ENCODE measurements at places on chromosomes 5 and 9.
A peak's percentile ranks its signal among the peaks of the same experiment; 100 is the strongest.

DNA sequence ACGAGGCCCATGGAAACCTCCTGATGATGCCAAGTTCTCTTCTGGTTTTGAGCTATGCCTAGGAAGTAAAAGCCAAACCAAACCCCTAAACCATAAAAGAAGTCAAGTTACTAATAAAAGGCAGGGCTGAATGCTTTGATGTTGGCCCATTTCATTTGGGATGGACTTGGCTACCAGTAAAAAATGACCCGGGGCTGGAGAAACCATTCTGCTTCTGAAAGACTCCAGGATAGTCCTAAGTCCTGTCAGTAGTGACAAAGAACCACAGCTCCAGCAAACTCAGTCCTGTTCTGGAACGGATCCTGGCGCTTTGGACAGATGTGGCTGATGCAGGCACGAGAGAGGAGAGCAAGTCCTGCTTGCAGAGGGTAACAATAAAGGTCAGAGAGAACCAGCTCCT, 68.6 kb downstream of the SH3PXD2B start:
- no peak for DNase-seq

DNA sequence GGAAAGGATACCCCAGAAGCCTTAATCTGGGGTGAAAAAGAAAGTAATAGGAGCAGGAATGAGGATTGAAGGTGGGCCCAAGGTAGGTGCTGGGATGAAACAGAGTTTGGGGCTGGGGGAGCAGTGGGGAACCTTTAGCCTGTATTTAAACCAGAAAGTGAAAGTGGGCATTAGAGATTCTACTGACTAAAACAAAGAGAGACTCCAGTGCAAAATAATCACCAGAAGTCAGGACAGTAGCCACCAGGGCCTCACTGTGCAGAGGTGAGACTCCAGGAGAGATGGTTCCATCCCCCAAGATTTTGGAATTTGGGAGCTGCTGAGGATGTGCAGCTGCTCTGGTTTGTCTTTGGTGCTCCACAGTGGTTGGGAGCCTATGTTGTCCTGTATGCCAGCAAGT, 13.1 kb downstream of the DNAJB5 start:
- peak; percentile 2 for DNase-seq

DNA sequence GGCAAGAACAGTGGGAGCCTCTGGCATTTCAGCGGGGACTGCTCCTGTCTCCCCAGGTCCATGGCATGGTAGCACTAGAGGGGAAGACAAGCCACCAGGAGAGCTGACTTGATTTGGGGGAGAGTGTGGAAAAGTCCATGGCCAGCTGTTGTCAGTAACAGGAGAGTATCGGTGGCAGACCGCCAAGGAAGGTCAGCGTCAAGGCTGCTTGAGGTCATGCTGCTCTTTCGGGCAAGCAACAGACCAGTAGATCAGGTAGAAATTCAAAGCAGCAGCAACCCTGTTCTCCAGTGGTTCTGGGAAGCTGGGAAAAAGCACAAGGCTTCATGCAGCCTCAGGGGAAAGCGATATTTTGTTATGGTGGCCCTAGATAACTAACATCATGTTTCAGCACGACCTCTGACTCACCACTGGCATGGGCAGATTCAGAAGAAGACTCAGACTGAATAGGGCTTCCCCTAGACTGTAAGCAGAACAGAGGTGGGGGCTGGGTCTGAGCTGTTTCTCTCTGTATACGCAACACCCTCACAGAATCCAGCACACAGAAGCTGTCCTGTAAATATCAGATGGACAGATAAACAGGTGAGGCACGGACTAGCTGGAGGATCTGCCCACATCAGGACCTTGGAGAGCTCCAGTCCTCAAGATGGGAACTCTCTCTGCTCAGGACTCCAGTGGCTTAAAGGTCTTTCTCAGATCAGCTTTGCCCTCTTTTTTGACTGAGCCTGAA, 35.2 kb upstream of the PLEKHG4B start:
- no peak for DNase-seq

DNA sequence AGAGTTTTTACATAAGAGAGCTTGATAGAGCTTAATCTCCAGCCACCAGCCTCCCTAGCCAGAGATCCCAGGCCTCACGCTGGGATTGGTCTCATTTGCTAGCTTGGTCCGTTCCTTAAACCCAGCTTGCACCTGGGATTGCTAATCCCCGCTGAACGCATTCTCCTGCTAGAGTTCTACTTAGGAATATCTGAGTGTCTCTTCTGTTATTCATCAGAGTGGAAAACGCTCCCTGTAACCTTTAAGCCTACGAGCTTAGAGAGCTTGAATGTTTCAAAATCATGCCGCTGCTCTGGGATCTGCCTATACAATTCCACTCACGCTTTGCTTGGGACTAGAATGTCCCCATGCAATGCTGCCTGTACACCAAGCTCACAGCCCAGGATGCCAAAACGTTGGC, 201.8 kb downstream of the NSG2 start:
- no peak for DNase-seq

- DNase-seq: peak; percentile 39
Measured at GRCh38 chr5:145510324-145510723, 324.8 kb downstream of the PRELID2 start.

DNA sequence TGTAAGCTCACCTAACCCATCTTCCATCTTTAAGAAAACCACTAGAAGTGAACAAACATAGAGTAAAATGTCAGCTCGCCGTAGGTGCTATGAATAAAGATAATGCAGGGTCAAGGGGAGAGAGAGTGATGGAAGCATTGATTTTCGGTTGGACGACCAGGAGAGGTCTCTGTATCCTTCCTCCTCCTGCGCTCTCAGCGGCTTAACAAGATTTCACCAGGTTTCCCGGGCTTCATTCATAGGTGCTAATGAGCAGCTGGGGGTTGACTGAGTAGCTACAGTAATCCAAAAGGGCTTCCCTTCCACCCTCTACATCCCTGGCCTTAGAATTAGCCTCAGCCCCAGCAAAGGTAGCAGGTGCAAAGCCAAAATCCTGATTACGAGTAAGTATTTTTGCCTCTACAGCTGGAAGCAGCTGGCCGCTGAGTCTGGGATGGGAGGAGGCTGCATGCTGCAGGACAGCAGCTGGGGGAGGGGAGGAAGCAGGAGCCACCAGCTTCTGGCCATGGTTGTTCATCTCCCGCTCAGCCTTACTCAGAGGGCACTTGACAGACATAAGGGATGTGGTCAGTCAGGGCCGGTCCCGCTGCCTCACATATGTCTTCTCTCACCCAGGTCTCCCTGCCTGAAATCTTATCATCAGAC, 112.0 kb upstream of the IL12B start:
- DNase-seq: no peak

DNA sequence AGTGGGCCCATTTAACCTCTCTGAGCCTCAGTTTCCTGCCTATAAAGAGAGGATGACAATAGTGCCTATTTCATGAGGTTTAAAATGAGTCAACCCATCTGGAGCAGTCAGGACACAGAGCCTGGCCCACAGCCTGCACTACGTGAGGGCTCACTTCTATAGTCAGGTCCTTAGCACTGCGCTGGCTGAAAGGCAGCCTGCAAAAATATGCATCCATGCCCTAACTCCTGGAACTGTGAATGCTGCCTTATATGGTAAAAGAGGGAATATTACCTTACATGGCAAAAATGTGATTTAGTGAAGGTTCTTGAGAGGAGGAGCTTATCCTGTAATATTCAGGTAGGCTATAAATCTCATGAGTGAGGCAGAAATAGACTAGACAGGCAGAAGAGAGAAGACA, 98.5 kb downstream of the GABBR2 start:
- DNase-seq: no peak

DNA sequence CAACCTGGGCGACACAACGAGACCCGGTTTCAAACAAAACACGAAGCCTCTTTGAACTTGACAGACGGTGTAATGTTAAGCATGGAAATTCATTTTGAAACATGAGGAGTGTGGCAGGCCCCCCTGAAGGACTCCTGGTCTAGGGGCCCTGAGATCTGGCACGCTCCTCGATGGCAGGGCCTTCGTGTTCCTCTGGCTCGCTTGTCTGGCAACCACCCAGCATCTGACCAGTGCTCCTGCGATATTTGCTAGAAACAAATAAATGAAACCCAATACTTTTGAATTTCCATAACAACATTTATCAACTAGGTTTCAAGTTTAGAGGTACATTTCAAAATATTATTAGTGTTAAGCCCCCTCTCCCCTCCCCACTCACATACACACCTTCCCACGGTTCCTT, 193.0 kb downstream of the ERCC6L2 start:
- no peak for DNase-seq

- DNase-seq: peak; percentile 65
Measured at GRCh38 chr5:87195104-87195591, 72.5 kb upstream of the RASA1 start.

GRCh38 chr5:153896701-153897100, 142.0 kb downstream of the FAM114A2 start:
- no peak for DNase-seq

- no peak for DNase-seq
Measured at GRCh38 chr9:131960311-131960710, 119.4 kb downstream of the MED27 start.

DNA sequence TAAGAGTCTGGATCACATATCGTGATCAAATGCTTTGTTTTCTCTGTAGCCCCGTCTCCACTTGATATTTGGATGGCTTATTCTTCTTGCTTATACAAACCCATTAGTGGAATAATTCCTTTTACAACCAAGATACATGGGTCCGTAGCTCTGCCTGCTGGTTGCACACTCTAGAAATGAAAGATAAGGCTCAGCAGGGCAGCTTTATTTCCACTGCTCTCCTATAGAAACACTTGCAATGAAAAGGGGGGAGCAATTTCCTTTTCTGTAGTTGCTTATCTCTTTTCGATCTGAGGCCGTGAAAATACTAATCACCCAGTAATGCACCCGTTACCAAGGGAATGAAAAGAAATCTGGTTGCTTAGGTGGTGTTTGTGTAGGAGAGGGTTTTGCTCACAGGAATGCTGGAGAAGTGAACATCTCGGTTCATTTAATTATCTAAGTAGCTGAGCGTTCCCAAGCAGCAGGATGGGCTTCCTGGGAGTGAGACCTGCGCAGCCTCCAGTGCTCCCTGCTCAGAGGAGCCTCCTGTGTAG, 131.7 kb downstream of the ADAMTS16 start:
- DNase-seq: no peak

DNA sequence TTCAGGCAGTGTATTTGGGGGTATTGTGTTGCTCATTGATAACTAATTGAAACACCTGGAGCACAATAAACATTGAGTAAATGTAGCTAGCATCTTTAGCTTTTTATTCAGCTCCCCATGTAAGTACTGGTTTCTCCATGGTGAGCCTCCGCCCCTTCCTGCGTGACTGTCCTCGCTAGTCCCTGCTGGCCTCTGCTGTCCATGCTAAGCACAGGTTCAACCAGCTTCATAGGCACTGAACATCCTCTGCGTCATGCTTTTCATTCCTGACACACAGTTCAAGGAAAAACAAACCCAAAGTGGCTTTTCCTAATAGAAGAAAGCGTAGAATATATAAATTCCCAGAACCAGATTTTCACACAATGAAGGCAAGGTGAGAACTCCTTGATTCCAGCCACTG, 27.3 kb upstream of the DAP start:
- DNase-seq: no peak

GRCh38 chr5:108193021-108193795, 188.7 kb downstream of the FBXL17 start:
- DNase-seq: peak; percentile 81

DNA sequence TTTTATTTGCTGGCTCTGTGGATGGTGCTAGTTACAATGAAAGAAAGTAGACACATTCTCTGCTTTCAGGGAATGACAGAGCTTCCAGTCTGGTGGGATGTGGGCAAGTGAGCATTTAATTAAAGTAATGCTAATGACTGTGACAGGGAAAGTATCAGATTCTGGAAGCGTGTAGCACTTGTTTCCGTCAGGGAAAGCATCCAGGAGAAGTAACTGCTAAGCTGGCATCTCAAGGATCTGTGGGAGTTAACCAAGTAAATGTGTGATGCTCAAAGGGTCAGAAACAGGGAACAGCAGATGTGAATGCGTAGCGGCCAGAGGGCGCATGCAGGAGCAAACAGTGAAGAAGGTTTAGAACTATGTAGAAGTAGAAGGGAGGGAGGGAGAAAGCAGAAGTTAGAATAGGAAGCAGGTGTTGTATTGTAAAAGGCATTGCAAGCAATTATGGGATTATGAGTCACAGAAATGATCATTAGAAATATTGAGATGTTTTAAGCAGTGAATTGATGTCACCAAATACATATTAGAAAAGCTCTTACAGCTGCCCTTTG, 12.2 kb downstream of the KLHL9 start:
- no peak for DNase-seq

DNA sequence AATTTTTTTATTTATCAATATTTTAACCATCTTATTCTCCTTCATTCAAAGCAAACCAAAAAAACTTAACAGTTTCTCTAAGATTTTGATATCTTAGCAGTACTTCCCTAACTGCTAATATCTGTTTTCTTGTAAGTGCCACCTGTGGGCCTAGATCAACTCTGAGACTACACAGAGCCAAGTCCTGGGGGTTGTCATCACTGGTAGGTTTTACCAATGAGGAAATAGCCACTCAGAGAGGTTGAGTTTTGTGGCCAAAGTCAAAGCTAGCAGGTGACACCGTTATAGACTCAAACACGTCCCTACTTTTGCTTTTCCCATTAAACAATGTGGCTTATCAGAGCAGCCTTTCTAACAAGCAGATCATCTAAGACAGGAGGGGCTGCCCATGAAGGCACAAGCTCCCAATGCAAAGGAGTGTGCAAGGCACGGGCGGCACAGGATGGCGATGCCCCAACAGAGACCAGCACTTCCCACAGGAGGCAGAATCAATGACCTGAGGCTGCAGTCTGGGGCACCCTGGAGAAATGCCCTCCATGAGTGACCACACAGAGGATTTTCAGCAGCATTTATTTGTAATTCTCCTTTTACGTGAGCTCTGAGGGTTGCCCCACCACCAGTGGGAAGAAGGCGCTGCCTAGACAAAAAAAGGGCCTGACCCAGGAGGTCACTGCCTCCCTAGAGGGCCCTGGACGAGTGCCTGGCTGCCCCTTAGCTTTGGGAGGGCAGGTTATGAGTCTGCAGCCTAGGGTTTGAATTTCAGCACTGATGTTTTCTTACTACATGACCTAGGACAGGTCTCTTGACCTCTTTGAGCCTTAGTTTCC, 7.4 kb downstream of the TBC1D2 start:
- no peak for DNase-seq

- no peak for DNase-seq
Measured at GRCh38 chr9:82196622-82197441, 208.3 kb downstream of the SPATA31D1 start.

DNA sequence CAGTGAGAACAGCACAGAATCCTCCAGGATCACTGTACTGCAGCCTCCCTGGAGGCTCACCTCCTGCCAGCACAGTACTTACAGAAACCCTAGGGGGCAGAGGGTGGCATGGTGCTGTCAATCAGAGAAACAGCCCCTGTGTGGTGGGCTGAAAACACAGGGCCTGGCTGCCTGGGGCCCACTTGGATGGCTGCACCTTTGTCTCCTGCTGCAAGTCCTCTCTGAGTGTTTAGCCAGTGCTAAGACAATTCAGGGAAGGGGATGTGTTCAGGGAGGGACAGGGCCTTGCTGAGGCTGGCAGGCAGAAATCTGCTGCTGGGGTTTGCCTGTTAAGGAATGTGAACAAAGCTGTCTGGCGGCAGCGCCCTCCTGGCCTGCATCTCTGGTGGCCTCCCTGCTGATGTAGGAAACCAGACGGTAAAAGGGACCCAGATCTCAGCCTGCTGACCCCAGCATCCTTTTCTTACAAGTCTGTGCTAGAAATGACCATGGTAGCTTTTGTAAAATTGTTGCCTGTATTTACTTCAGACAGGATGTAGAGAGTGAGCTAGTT, 39.5 kb downstream of the PRRC2B start:
- peak; percentile 16 for DNase-seq

Measured in AG20443 (cell line).